Kidney tubule cell (primary cell): ENCODE measurements at places on chromosomes 11 and 22.
A peak's percentile ranks its signal among the peaks of the same experiment; 100 is the strongest.

DNA sequence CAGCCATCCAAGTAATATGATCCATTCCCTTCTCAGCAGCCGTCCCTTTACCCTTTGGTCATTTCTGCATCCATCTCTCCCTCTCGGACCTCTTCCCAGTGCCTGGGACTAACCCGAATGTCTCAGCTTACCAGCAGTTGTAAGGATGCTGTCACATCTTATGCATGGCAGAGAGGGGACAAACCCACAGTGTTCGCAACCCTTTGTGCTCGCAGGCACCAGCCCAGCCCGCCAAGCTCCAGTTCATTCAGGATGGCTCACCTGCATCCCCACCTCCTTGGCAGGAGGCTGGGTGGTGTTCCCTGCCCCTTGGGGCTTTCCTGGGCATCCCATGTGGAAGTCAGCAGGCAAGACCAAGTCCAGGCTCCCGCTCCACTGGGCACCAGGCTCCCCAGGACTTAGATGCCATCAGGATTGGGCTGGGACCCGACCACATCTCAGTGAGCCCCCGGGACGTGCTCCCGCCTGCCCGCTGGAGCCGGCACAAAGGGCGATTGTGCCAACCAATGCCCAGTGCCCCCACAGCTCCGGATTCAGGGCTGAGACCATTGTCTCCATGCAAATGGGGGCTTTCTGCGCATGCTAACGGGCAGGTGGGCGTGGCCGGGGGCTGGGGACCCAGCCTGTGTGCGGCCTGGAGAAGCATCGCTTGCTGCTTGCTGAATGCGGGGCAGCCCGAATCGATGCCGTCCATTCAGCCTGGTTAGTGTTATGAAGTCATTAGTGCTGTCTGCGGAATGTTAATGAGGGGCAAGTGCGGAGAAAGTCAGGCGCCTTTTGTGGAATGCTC is 108.6 kb downstream of the KCNQ1OT1 start:
- DNase-seq: no peak

DNA sequence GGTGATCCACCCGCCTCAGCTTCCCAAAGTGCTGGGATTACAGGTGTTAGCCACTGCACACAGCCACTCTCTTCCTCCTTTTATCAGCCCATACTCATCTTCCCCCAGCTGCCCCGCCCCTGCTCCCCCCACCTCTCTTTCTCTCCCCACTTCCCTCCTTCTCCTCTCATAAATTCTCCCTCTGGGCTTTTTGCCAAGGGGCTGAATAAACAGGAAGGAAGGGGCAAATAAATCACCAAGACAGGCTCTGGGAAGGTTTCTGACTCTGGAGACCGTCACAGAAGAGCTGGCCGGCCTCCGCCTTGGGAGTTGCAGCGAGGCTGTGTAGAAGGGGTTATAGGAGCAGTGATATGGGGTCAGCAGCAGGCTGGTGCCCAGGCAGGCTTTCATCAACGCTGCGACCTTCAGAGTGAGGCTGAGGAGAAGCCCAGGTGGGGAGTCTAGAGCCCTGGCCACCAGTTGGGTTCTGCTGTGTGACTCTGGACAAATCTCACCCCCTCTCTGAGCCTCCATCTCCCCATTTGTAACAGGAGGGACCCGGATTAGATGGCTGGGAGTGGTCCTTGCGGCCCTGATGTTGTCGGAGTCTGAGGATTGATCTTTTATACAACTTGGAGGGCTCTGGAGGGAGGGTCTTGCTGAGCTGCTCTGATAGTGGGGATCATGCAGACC is 62.6 kb upstream of the RASD2 start:
- peak; percentile 96 for DNase-seq

DNA sequence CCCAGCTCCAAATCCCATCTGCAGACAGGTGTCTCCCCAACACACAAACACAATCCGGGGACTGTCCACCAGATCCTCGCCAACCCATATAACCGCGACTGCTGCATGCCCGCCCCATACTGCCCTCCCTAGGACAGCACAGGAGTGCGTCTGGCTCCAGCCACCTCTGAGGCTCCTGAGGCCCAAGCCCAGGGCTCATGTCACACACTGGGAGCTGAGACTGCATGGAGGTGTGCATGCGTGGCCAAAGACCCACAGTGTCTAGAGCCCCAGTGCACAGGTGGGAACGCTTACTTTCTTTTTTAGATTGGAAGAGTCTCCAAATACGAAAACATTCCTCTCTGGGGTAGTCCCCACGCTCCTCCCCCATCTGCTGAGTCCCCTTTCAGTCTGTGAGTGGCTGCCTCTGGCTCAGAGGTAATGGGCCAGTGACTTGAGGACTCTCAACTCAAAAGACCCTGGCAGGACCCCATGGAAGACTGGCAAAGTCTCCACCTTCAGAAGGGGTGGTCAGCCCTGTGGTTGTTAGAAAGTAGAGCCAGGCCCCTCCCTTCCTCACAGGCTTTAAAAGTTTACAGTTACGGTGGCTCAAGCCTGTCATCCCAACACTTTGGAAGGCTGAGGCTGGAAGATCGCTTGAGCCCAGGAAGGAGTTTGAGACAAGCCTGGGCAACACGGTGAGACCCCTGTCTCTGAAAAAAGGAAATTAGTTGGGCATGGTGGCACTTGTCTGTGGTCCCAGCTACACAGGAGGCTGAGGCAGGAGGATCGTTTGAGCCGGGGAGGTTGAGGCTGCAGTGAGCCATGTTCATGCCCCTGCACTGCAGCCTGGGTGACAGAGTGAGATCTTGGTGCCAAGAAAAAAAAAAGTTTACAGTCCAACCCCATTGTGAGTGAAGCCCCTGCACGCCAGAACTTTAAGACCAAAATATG is 2.3 kb downstream of the CBX7 start:
- no peak for DNase-seq

DNA sequence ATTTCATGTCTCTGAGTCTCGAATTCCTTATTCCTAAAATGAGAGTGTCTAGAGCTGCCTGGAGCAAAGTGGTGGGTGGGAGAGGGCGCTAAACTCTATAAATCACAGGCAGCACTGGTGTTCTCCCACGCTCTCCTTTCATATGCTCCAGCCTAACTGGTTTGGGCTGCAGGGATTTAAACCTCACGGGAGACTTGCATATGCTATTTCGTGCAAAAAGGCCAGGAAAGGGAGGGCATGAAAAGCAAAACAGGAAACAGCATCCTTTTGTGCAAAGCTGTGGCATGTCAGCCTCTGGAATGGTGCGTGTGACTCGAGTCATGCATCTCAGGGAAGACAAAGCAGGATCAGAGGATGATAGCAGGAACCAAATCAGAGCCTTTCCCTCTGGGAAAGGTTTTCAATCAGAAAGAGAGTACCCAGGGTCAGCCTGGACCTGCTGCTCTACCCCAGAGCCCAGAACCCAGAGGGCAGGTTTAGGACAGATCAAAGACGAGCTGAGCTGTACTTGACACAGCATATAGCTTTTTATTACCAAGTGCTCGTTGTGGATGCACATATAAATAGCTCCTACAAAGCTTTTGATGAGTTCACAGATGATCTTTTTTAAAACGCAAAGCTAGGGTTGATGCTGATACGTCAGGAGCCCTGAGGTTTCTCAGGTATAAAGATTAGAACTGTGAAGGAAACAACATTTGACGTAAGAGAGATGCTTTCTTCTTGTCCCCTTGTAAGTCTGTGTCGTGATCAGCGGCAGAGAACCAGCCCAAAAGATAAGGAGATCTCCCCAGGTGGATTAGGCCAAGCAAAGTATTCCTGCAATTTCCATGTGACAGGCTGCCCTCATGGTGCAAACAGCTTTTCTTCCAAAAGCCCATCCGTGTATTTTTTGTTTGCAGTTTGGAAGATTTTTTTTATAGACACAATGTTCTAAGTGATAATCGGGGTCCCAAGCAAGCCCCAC is 46.2 kb upstream of the YWHAH start:
- DNase-seq: peak; percentile 18

- no peak for DNase-seq
Measured at GRCh38 chr22:35567351-35568141, 26.9 kb downstream of the RASD2 start.
